Cardiac muscle cell (in vitro differentiated cells and primary cell): ENCODE measurements at places on chromosomes 6 and 20.

GRCh38 chr6:166296035-166296883 is 11.9 kb downstream of the PRR18 start:
- DNase-seq, result no peak

- no peak for DNase-seq
These were observed 69.3 kb downstream of the FAM229B start for GRCh38 chr6:112156668-112157067.

DNA sequence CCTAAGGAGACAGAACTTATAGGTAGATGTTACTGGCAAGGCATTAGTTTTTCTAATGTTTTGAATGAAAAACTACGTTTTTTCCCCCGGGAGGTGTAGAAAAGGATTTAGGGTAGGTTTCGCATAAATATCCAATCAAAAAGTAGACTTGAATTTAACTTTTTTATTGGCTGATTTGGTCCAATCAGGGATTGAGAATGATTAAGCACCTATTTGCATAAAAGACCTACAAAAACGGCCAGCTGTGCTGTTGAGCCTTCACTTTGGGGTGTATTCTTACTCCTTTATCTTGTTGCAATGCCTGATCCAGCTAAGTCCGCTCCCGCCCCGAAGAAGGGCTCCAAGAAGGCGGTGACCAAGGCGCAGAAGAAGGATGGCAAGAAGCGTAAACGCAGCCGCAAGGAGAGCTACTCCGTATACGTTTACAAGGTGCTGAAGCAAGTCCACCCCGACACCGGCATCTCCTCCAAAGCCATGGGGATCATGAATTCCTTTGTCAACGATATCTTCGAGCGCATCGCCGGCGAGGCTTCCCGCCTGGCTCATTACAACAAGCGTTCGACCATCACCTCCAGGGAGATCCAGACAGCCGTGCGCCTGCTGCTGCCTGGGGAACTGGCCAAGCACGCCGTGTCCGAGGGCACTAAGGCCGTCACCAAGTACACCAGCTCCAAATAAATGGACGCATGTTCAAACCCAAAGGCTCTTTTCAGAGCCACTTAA is 113.5 kb upstream of the BTN3A2 start:
- DNase-seq, result peak; percentile 94

GRCh38 chr20:24158281-24158680 is 169.7 kb upstream of the GGTLC1 start:
- DNase-seq, result no peak

DNA sequence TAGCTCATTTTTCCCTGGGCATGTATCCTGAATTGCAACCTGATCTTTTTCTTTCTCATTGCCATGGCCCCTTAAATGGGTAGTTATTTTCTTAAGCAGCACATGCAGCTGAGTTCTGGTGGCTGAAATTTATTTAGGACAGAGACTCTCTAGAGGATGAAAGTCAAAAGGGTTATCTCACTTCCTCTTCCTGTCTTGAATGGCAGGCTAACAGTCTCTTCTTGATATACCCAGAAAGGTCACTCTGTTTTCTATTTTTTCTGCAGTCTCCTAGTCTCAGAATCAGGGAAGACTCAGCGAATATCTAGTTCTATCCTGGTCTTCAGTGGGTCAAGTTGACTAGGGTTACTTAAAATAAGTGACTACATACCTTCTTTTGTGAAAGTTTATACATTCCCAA is 243.3 kb downstream of the EPHA7 start:
- DNase-seq, result no peak

- no peak for DNase-seq
These were observed 496.7 kb downstream of the BMP2 start for GRCh38 chr20:7264137-7264536.

DNA sequence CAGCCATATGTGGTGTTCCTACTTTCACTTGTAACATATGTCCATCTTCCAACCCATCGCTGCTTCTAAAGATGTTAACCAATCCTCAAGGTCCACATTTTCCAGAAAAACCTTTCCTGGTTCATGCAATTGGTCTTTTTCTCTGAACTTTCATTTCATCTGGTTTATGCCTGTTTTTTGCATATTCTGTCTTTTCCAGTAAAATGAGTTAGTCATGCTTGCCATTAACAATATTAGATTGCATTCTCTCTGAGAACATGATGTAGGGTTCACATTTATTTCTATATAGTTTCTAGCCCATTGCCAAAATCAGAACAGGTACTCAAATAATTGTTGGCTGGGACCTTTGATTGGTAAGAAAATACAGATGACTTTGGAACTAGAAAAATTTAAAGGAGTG is 36.7 kb downstream of the HIVEP2 start:
- no peak for DNase-seq

DNA sequence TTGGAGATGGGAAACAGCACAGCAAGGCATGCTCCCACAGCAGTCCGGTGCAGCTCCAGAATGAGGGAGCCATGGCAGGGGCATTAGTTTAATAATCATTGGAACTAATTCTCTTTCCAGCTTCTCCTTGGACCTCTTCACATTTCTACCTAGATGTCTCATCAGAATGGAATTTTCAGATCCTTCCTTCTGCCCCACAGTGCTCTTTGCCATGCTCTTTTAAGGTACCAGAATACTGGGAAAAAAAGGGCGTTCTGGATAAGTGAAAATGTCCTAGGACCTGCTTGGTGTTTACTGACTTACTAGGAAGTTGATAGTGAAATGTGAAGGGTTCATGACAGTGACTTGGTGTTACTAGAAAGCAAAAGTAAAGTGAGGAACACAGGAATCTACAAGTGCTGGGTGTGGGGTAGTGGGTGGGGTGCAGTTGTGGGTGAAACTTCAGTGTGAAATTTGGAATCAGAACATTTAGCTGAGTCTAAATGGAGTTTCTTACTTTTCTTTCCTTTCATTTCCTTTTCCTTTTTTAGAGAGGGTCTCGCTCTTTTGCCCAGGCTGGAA is 207.1 kb downstream of the ARID1B start:
- DNase-seq, result no peak

DNA sequence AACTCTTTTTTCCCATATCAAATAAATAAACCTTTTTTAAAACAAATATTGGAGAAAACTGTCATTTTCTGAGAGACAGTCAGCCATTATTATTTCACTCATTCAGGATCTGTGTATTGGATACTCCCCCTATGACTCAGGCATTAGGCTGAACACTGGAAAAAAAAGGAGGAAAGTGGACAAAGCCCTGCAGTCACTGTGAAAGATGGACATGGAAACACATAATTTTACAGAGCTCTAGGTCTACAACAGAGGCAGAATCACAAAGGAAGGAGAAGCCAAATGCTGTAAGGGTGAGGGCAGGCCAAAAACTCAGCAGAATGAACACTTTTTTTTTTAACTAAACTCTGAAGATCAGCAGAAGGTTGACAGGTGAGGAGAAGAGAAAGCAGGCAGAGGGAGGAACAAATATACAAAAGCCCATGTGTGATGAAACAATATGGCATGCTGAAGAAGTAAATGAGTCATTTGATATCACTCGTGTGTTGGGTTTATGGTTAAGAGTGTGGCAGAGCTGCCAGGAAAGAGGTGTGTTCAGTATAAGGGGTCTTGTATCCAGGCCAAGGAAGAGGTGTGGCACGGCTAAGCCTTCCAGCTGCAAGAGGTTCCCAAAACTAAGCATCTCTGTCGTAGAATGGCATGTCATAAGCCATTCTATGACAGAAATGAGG is 39.1 kb downstream of the EPB41L2 start:
- peak; percentile 80 for DNase-seq

DNA sequence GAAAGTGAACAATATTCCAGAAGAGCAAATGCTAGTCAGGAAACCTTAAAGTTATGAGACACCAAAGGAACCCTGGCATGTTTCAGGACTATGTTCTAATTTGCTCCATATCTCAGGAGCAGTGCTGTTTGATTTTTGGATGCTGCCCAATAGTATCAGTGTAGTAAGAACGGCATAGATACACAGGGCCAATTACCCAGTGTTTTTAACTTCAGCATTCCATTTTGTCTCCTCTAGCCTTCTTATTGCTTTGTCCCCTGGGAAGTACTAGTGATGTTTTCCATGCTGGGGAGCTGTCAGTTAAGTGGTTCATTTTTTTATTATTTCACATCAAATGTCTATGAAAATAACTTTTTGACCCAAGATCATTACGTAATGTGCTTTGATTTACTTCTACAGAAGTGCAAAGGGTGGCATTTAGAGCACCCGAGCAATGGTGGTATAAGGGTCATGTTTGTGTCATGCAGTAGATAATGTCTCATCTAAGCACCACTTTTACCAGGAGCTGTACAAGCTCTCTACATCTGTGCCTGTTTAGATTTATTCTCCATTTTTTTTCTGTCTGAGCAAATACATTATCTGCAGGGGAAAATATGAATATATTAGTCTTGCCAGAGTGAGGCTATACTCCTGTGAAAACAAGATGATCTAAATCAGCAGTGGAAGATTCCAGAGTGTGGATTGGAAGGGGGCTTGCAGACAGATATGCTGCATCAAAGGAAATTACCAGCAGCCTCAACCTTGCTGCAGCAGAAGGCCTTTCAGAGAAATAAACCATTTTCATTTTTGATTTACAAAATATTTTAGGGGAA is 198.8 kb upstream of the OPRM1 start:
- DNase-seq, result peak; percentile 29

GRCh38 chr6:9834233-9834632 is 580.6 kb downstream of the TFAP2A start:
- DNase-seq, result no peak

DNA sequence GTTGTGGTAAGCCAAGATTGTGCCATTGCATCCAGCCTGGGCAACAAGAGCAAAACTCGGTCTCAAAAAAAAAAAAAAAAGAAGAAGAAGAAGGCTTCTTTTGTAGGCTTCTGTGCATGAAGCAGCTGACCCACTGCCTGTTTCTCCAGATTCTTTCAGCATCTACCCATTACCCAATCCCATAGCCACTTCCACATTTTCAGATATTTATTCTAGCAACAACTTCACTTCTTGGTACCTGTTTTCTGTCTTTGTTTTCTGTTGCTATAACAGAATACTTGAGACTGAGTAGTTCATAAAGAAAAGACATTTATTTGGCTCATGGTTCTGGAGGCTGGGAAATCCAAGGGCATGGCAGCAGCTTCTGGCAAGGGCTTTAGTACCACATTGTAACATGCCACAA is 95.3 kb upstream of the SGK1 start:
- DNase-seq, result no peak

- DNase-seq, result no peak
These were observed 44.2 kb upstream of the TBX18 start for GRCh38 chr6:84808491-84809061.

- DNase-seq, result no peak
These were observed 9.0 kb downstream of the RIN2 start for GRCh38 chr20:19767070-19767469.

- no peak for DNase-seq
These were observed 4.4 kb downstream of the FOXA2 start for GRCh38 chr20:22579711-22580697.
